ENCODE measurements at places on chromosomes 2 and 18. TPM values are rescaled to one million over a fixed set of nuclear protein-coding genes. Genes with fewer than 3 reads are reported as not detected.

Gene ANKRD62
- total RNA-seq = not detected

Gene OR6B2
- total RNA-seq = not detected

Gene GCG
- not detected for total RNA-seq

Gene SERPINB3
- not detected for total RNA-seq

Gene MAL
- 2.3 TPM for total RNA-seq

Gene PDE11A
- 2.2 TPM for total RNA-seq

Gene MC2R
- not detected for total RNA-seq

Gene CCL20
- not detected for total RNA-seq

Gene DSG1
- total RNA-seq = 2.6 TPM

Gene EMX1
- total RNA-seq = not detected

Gene FAM237A
- not detected for total RNA-seq

Gene PPP1R1C
- 0.59 TPM for total RNA-seq

Gene TXNL1
- total RNA-seq = 35.4 TPM

Gene CNPPD1
- 37.0 TPM for total RNA-seq

Gene SCN9A
- total RNA-seq = 3.5 TPM

Gene CTAGE1
- total RNA-seq = not detected

Gene ANKRD29
- total RNA-seq = 9.9 TPM

Gene MOGAT1
- 0.98 TPM for total RNA-seq

Gene TFCP2L1
- total RNA-seq = 90.3 TPM

Gene DCDC2C
- 0.48 TPM for total RNA-seq

Gene DLGAP1
- 0.96 TPM for total RNA-seq

Gene DSC2
- 19.0 TPM for total RNA-seq

Gene DPYSL5
- total RNA-seq = not detected

Gene CFAP221
- total RNA-seq = 0.98 TPM

Gene IL1RL2
- total RNA-seq = 1.9 TPM

Gene SLC38A11
- 6.7 TPM for total RNA-seq

Gene MORN2
- total RNA-seq = 14.1 TPM

Gene AQP12B
- not detected for total RNA-seq

Gene VSNL1
- total RNA-seq = 6.9 TPM

Gene ADGRF3
- under 0.01 TPM for total RNA-seq

Gene OR6B3
- total RNA-seq = not detected

Gene ACMSD
- not detected for total RNA-seq

Gene CCBE1
- 4.0 TPM for total RNA-seq

Gene CD207
- total RNA-seq = 0.33 TPM

All from breast epithelium (tissue), 4 donors.